ENCODE measurements at places on chromosomes 6 and 20.

GRCh38 chr6:45835721-45836437 lies 179.8 kb downstream of the CLIC5 start:
- DNase-seq = no peak

GRCh38 chr6:26120807-26121140 lies 33.5 kb downstream of the HFE start:
- no peak for DNase-seq

DNA sequence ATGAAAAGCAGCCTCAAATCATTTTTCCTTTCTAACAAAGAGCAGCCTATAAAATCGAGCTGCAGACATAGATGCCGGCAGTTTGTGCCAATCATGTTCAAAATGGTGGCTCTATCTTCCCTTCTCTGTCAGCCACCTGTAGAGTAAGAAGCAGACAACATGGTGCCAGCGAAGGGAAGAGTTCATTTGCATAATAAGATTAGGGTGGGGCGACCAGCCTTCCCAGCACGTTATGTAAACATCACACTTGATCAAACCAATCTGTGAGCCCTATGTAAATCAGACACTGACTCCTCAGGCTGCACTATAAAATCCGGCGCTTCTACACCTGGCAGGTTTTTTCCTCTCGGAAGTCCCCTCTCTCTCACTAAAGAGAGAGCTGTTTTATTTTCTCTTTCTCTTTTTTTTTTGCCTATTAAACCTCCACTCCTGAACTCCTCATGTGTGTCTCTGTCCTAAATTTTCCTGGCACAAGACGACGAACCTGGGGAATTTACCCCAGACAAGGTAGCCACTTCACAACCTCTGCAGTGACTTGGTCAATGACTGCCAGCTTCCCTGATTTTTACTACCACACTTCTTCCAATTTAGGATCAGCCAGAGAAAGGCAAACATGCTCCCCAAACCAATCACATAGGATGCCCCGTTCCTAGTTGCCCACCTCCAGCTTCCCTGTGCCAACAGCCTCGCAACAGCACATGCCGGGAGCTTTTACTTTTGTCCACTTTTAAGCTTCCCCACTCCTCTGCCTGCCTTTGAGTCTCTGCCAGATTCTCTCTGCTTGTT lies 12.9 kb downstream of the TPMT start:
- DNase-seq = peak; percentile 37

DNA sequence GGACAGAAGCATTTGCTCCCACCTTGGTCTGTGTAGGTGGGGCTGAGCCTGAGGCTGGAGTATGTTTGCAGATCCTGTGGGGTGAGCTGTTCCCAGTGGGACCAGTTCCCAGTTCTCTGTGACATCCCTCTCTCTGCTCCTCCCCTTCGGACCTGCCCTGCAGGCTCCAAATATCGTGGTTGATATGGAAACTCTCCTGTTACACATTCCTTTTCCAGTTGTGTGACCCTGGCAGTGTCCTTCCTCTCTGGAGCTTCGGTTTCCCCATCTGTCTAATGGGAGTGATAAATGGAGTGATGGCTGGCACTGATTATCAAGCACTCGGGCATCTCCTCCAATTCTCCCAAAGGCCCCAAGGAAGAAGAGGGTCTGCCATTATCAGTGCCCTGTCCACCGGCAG lies 15.7 kb upstream of the TGM2 start:
- no peak for DNase-seq
